Nephron progenitor cell (in vitro differentiated cells): ENCODE measurements at places on chromosomes 1 and 21.

- DNase-seq, result no peak
Observed at GRCh38 chr1:199029401-199029800, 390.6 kb downstream of the PTPRC start.

- DNase-seq, result no peak
Observed at GRCh38 chr1:216456682-216457081, 33.4 kb upstream of the USH2A start.

- no peak for DNase-seq
Observed at GRCh38 chr21:41207401-41208375, 39.7 kb downstream of the BACE2 start.

- no peak for DNase-seq
Observed at GRCh38 chr21:32717851-32718316, 9.9 kb downstream of the SYNJ1 start.

DNA sequence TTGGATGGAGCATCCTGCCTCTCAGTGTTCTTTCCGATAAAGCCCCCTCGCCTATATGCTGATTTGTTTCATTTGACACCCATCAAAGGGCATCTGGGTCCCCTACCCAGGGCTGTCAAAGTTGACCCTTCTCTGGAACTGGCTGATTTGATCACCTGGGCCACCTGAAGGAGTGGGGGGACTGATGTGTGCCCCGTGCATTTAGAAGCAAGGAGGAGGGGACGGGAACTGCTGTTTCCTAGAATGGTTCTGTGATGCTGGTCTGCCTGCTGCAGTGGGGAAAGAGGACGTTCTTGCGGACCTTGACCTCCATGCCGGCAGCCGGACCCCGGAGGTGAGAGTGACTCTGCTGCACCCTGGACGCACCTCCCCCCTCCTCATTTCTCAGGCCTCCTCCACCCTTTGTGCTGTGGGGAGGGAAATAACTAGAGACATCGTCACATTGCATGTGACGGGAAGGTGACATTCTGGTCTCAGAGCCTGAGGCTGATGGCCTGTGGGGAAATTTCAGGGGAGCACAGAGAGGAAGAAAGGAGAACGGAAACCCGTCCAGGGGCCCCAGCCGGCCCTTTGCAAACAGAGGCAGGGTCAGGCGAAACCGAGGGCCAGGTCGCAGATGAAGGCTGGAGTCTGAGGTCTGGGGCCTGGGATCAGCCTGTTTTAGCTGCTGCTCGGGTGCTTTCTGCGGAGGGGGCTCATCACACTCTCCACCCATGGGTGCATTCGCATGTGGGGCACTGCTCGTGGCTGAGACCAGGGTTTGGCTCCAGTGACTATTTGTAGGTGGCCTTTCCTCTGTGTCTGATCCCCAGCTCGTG lies 25.7 kb downstream of the CRYAA start:
- no peak for DNase-seq

DNA sequence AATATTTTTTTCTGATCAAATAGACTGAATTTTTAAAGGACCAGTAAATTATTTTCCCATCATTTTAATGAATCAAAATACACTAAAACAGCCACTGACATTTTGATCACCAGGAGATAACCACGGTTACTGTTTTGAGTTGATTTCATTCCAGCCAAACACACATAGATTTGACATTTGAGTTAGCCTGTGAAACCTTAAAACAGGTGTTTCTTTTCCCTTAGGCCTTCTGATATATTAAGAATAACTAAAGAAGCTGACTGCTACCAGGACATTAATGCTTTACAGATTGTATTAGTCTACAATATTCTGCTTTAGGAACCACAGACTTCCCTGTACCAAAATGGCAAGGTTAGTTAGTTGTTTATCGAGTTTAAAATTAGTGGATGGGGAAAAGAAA lies 193.4 kb downstream of the OMA1 start:
- DNase-seq, result no peak

DNA sequence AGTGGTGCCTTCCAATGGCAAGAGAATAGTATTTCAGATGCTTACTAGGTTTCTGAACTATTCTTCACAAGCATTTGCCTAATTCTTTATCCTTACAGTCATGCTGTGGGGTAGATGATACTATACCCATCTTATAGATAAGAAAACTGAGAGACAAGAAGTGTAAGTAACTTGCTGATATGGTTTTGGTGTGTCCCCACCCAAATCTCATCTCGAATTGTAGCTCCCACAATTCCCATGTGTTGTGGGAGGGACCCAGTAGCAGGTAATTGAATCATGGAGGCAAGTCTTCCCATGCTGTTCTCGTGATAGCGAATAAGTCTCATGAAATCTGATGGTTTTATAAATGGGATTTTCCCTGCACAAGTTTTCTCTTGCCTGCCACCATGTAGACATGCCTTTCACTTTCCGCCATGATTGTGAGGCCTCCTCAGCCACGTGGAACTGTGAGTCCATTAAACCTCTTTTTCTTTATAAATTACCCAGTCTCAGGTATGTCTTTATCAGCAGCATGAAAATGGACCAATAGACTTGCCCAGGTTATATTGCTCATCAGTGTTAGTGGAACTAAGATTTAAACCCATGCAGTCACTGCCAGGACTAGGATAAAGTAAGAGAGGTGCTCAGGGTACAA lies 298.7 kb downstream of the GRIK1 start:
- DNase-seq, result no peak

- no peak for DNase-seq
Observed at GRCh38 chr21:41258617-41259016, 58.0 kb upstream of the FAM3B start.

DNA sequence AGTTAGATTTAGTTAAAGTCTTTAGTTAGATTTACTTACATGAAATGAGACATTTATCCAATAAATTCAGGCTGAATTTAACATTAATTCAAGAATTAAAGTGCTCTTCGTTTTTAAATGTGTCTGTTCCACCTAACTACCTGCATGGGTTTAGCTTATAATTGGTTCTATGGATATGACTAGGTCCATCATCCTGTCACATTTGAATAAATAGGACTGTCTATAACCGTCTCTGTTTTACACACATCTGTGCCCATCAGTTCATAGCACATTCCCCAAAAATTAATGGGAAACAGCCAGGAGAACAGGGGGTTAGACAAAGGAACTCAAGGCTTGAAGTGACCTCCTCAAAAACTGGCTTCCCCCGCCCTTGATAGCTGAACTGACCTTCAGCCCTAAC lies 219.6 kb downstream of the MRPL39 start:
- DNase-seq, result no peak
